Hypothalamus (tissue), 51 donors: ENCODE measurements at places on chromosomes 6 and 20.

DNA sequence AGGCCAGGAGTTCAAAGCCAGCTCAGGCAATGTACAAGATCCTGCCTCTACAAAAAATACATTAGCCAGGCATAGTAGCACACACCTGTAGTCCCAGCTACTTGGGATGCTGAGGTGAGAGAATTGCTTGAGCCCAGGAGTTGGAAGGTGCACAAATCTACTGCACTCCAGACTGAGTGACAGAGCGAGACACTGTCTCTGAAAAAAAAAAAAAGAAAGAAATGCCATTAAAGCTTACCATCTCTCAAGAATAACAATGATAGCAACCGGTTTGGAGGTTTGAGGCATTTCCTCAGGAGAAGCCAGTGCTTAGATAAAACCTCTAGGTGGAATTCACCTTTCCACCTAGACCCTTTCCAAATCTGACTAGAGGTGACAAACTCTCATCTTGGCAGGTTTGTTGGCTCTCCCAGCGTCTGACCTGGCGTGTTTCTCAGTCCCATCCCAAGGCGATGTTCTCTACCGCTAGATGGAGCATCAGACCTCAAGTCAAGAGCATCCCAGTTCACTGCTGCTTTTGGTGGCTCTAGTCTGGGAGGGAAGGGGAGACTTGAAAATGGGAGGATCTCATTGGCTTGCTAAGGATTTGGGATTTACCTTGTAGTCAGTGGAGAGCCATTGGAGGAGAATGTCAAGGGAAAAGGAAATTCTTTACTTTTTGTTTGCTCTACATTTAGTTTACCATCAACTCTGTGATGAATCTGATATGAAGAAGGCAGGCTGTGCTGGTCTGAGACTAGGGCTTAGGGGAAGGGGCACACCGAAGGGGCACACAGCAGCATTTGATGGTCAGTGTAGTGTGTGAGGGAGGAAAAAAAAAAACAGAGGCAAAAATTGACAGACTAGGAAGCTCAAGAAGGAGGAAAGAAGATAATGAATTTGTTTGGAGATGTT is 67.9 kb downstream of the NCOA7 start:
- DNase-seq = no peak

- no peak for DNase-seq
Measured at GRCh38 chr6:32430179-32430578, 9.5 kb upstream of the HLA-DRA start.

GRCh38 chr20:44644230-44644617 is 7.3 kb downstream of the ADA start:
- no peak for DNase-seq

- no peak for DNase-seq
Measured at GRCh38 chr6:168097621-168098430, 18.8 kb upstream of the FRMD1 start.

DNA sequence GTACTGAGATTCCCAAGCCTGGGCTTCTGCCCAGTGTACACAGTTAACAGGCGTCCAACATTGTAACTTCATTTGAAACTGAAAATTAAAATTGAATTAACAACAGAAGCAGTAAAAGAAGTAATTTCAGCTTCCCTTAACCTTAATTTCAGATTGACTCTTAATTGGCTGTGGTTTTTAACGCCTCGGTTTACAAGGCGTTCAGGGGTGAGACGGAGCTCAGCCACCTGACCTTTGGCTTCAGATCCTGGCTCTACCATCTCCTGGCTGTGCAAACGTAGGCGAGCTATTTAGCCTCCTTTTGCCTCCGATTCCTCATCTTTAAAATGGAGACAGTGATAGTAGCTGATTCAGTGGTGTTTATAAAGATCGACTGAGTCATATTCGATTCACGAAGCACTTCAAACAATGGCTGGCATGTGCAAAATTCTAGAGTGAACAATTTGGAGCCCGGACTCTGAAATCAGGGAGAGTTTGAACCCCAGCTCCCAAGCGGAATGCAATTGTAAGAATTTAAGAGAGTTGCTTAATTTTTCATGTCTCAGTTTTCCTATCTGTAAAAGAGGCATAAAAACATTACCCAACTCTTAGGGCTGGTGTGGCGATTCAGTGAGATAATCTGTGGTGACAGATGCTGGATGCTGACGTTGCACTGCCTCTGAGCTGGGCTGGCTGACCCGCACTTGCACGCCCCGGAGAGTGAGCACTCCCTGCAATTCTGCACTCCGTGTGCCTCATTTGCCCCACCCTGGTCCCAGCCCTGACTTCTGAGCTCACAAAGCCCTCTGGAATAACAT is 23.5 kb upstream of the OCSTAMP start:
- no peak for DNase-seq

GRCh38 chr6:3587660-3588059 is 130.8 kb upstream of the SLC22A23 start:
- DNase-seq = no peak

- no peak for DNase-seq
Measured at GRCh38 chr20:19129976-19130612, 82.3 kb upstream of the SLC24A3 start.

DNA sequence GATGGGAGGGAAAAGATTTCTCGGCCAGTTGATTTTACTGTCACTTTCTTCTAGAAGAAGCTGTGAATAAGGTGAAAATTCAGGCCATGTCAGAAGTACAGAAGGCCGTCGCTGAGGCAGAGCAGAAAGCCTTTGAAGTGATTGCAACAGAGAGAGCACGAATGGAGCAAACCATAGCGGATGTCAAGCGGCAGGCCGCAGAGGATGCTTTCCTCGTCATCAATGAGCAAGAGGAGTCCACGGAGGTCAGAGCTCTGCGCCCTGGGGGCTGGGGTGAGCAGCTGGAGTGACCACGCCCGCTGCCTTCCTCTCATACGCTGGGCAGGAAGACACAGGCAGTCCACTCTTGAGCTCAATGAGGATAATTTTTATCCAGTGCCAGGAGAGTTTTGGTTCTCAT is 21.8 kb upstream of the C20orf144 start:
- DNase-seq = no peak

- DNase-seq = no peak
Measured at GRCh38 chr6:74269600-74269858, 573.5 kb downstream of the CD109 start.

DNA sequence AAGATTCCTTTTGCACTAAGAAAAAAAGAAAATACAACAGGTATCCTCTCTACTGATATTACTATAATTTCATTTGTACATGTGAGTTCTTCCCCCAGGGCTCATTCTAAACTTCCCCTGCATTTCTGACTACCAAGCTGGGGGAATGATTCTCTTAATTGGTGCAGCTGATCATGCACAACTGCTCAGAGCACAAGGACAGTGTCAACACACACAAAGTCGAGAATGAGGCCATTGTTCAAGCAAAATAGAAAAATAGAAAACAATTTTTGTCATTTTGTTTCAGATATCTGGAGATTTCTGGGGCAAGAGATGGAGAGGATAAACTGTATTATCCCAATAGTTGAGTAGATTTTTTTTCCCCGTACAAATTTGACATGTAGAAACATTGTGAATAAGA is 236.3 kb downstream of the HAO1 start:
- DNase-seq = no peak

DNA sequence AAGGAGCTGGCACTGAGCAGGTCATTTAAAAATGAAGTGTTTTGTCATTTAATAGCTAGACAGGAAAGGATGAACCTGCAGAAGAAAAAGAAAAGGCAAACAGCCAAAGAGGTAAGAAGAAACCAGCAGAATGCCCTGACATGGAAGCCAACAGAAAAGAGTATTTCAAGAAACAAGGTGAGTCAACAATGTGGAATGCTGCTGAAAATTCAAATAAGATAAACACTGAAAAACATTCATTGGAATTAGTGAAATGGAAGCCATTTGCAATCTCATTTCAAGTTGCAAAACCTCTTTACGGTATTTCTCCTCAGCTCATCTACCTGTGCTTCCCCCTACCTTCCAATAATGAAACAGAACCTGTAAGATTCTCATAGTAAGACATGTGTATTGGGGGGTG is 59.6 kb downstream of the RWDD2A start:
- no peak for DNase-seq

DNA sequence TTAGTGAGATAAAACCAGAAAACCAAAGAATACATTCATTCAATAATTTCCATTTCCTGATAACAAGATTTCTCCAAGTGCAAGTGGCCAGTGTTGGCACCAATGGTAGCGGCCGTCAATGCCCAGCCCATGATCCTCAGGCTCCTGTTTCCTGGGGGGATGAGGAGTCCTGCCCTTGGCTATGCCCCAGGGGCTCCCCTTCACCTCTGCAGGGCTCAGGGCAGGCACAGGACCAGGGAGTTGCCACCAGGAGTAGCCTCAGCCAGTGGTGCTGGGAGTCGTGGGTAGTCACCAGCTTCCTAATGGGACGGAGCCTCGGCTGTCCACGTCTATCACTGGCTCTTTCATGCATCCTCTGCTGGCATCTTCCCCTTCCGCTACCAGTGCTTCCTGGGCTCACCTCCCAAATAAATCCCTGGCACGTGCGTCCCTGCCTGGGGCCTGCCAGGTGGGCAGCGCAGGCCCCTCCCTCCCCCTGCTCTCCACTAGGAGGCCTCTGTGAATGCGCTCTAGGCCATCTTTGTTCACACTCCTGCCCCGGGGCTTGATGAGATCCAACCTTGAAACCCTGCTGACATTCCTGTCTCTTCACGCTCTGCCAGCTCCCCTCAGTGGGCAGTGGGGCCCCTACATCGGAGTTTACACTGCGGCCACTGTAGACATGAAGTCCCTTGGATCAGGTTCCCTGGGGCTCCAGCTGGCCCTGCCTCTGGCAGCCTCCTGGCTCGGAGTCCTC is 215.7 kb downstream of the SYNDIG1 start:
- no peak for DNase-seq

DNA sequence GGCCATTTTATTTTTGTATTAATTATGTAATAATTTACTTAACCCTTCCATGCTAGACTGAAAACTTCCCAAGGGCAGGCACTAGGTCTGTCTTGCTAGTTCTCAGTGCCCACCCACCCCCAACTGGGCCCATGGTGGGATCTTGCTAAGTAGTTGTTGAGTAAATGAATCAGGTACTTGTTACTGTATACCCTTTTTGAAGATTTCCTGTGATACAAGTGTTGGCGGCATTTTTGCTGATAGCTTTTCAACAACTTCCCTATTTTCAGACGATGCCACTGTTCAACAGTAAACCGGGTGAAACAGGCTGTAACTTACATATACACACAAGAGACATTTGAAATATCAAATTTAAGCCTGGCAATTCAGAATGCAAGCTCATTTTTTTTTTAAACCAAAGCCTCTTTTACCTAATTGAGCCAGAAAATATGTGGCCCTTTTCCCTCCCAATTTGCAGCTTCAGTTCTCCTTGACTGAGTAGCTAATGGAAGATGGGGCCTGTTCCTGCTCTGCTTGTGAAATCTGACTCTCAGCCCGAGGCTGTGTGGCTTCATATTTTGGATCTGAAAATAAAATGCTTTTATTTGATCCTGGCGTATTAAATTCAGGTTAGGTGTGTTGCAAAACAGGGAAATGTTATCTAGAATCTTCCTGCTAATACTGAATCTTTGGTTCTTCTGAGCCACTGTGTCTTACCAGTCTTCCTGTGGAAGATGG is 288.3 kb downstream of the NRN1 start:
- DNase-seq = no peak

- no peak for DNase-seq
Measured at GRCh38 chr20:47860049-47860830, 75.0 kb upstream of the SULF2 start.

DNA sequence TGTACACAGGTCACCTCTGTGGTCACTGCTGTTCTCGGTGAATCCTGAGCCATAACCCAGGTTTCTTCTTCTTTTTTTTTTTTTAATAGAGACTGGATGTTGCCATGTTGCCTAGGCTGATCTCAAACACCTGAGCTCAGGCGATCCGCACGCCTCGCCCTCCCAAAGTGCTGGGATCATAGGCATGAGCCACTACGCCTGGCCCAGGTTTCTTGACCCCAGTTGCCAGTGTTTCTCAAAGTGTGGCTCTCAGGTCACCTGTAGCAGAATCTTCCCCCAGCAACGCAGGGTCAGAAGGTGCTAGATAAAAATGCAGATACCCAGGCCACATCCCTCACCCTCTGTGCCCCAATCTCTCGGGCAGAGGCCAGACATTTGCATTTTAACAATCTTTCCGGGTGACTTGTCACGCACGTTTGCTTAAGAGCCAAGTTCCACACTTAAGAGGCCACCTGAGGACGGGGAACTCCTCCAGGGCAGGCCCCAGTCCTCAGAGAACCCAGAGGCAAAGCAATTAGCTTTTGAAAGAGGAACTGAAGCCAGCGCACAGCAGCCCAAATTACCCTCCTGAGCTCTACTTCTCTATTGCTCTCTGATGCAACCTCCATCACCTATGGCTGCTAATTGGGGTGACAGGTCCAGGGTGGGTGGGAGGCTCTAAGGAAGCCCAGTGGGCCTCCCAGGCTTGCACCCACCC is 81.8 kb downstream of the NFATC2 start:
- no peak for DNase-seq

- DNase-seq = no peak
Measured at GRCh38 chr6:137768935-137769334, 98.1 kb upstream of the TNFAIP3 start.

- DNase-seq = no peak
Measured at GRCh38 chr6:38155144-38155543, 335.6 kb downstream of the ZFAND3 start.

- DNase-seq = no peak
Measured at GRCh38 chr6:13229205-13230085, 98.9 kb downstream of the TBC1D7 start.

GRCh38 chr6:170038251-170038650 is 252.6 kb downstream of the DLL1 start:
- no peak for DNase-seq

DNA sequence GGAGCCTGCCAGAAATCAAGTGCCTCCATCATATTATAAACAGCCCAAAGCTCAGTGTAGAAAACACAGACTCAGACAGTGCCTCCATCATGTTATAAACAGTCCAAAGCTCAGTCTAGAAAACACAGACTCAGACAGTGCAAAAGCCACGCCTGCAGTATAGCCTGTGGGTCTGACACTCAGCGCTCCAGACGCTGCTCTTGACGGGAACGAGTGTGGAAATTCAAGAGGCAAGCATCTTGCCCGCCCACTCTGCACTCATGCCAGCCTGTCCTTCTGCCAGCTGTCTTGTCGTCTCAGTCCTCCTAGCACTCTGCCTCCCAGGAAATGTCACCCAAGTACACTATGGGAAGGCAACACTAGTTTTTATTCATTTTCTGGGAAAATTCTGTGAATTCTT is 274.2 kb upstream of the CDH4 start:
- no peak for DNase-seq

DNA sequence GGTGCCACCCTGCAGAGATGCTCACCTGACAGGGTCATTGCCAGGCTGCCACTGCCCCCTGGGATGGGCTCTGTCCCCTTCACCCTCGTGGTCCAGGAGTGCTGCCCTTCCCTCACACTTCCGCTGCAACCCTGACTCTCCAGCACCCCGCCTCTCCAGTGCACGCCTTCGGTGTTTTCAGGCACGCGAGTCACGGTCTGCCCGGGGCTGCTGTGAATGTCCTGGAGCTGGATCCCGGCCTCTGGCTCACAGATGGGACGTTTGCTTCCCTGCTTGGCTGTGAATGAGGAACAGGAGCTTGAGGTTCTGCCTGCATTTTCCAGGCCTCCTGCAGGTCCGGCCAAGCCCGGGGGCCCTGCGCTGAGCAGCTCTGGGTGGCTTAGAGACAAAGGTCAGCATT is 343.4 kb downstream of the SMOC2 start:
- DNase-seq = no peak
